ENCODE measurements at places on chromosomes 4 and X.

- DNase-seq: no peak
These were observed 90.9 kb downstream of the EFNB1 start for GRCh38 chrX:68919707-68920106.

GRCh38 chr4:124372916-124373315 is 339.6 kb downstream of the ANKRD50 start:
- DNase-seq: no peak

- DNase-seq: no peak
These were observed 41.1 kb downstream of the HPF1 start for GRCh38 chr4:169716677-169717076.

- no peak for DNase-seq
These were observed 1651.9 kb downstream of the C4orf33 start for GRCh38 chr4:130747842-130748241.

DNA sequence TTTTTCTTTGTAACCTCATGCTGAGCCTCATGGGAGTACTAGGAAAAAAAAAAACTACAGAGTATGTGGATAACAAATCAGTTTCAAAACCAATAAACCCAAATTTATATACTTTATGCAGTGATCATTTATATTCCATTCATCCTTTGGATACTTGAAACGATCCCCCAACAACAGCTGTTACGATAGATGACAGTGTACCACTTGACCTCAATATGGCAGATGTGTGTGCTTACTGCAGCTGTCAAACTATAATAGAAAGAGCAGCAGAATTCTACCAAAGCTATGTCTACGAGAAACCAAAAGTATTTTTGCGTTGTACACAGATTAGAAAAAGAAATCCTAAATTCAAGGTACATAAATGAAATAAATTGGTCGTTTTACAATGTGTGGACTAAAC is 337.8 kb downstream of the PDGFC start:
- no peak for DNase-seq

DNA sequence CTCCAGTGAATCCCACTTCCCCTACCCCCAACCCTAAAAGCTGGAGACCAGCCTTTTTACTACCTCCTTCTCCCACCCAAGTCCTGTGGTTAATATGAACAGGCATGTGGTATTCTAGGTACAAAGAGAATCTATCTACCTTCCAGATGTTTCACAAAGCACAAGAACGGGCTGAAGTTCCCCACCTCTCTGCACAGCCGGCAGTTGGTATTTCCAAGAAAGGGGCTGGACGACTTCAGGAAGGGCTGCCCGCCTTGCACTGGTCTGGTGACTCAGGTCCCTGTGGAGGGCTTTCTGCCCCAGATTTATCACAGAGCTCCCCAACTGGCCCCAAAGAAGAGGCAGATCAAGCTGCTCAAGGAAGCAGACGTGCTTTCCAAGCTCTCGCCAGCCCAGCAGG is 4.5 kb downstream of the FAM47E start:
- DNase-seq: no peak

GRCh38 chrX:82765811-82766210 is 742.3 kb upstream of the POU3F4 start:
- no peak for DNase-seq

GRCh38 chr4:39565878-39566600 is 38.8 kb upstream of the UGDH start:
- DNase-seq: peak; percentile 49

DNA sequence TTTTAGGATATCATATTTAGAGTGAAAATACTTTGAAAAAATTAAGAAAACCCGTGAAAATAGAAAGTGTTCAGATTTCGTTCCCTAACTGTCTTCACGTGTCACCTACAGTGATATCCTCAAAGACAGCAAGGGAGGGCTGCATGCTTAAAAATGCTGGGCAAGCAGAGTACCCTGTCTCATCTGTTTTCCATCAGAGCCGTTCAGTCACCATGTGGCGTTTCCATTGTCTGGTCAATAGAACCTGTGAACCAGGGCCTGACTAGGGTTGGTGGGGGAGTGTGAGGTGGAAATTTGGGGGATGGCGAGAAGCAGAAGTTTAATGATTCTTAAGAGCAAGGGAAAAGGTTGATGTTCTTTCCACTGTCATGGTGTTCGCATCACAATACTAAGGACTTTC is 173.9 kb downstream of the BMPR1B start:
- no peak for DNase-seq

DNA sequence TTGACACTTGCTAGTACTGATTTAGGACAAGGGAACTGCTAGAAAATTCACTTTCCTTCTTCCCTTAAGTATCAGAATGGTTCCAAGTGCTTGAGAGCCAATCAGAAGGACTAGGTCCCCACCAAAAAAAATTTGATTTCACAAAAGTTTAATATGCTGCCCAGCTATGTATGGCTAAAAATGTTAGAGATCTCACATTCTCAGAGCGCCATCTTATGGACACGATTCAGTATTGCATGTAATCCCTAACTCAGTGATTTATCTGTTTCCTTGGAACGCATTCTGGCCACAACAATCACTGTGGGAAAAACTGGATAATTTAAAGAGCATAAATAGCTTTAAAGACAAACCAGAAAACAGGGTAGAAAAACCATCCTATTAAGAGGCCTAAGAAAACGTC is 255.1 kb upstream of the GPC4 start:
- no peak for DNase-seq

- no peak for DNase-seq
These were observed 121.6 kb downstream of the GUCY2F start for GRCh38 chrX:109360301-109360700.

DNA sequence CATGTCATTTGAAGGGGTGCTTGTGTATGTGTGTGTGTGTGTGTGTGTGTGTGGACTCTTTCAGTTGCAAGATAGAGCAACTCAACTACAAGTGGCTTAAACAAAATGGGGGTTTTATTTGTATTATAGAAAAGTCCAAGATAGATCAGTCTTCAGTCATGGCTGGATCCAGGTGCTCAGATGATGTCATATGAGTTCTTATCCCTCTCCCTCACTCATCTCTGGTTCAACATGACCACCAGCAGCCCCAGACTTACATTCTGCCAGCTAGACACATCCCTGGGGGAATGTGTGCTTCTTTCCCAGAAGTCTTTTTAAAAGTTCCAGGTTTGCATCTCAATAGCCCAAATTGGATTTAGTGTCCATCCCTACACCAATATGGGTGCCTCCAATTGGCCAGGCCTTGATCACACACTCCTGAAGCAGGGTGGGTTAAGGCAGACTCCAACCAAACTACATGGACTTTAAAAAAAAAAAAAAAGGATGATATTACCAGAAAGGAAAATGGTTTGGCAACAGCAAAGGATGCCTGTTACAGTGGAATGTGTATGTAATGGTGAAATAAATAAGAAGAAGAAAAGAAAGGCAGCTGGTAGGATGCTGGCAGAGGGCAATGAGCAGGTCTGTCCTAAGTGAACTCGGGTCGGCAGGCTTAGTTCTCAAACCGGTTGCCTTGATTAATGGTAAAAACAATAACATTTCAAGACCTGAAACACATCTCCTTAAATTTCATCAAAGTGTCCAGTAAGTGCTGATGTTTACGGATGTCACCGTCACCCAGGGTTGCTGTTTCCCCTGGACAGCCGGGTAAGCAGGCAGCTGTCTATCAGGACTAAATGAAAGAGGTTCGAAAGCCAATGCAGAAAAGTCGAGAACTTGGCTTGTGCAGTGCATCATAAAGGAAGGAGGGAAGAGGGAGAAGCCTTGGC is 107.7 kb downstream of the SMIM20 start:
- no peak for DNase-seq

DNA sequence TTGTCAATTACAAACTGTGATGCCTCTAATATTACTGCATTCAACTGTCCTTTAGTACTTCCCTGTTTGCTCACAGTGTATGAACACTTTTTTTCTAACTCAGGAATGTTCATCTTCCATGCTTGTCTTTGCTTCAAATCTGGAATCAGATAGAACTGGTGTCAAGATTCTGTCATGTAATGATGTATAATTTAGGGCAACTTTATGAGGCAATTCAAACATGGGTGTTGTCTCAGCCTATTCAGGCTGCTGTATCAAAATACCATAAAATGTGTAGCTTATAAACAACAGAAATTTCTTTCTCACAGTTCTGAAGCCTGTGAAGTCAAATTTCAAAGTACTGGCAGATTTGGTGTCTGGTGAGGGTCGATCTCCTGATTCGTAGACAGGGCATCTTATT is 1012.9 kb downstream of the RAB28 start:
- DNase-seq: no peak

- DNase-seq: no peak
These were observed 1068.2 kb downstream of the GLUD2 start for GRCh38 chrX:122115604-122116003.

DNA sequence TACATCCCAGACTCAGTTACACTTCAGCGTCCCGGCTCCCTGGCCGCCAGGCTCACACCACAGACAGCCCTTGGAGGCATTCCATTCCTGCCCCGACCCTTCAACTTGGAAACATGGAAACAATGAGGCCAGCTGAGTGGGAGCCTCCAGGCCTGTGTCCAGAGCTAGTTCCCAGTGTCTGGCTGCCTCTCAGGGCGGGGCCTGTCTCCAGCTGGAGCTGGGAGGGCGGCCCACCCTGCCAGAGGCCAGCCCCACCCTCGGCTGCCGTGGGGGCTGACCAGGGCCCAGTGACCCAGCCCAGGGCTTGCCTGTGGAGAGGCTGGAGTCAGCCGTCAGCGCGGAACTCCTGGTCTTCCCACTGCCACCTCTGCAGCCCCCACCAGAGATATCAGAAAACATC is 37.4 kb upstream of the SPON2 start:
- no peak for DNase-seq

GRCh38 chr4:148064451-148064850 is 332.6 kb downstream of the ARHGAP10 start:
- no peak for DNase-seq

DNA sequence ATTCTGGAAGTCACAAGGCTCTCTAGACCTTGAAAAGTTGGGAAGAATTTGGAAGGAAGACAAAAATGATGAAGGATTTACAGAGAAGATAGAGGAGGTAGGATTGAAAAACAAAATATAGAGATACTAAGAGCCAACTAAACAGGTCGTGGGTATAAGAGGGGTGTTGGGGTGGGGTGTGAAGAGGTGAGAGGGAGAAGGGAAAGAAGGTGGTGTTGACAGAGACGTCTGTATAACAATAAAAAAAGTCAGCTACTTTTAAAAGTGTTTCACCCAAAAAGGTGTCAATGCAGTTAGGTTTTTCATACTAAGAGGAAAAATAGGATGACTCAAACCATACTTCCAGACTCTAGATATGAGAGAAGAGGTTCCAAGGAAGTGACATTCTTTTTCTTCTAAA is 33.0 kb upstream of the MAP3K15 start:
- DNase-seq: no peak

DNA sequence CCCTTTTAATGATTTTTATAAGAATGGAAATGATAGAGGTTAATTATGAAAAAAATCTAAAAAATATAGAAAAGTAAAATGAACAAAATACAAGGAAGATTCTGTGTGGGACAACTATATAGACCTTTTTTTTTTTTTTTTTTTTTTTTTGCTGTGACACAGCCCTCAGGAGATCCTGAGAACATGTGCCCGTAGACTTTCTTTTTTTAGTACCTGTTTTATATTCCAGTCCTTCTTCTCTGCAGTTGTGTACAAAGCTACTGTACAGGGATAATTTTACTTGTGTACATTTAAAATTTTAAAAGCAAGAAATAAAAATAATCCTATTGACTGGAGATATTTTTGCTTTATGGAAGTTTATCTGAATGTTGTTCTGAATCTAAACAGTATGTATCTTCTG is 85.5 kb downstream of the KDM6A start:
- no peak for DNase-seq

GRCh38 chr4:122086338-122087065 is 65.6 kb upstream of the BLTP1 start:
- DNase-seq: no peak

GRCh38 chrX:151396042-151396824 is 773 bp upstream of the VMA21 start:
- DNase-seq: no peak

DNA sequence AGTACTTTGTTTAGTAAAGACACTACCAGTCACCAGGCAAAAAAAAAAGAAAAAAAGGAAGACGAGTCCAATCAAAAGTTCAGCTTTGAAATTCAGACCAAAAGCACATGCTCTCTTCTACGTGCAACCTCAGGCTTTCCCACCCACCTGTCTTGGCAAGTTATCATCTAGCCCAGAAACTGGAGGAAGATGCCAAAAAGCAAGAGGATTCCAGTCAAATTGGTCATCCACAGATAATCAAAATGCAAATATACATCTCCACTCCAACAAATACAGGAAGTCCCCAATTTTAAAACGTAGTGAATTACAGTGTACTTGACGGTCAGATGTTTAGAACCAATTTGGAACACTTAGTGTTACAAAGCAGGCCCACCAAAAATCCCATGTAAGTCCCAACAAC is 96.5 kb downstream of the PALLD start:
- DNase-seq: no peak

GRCh38 chr4:39169426-39169825 is 12.9 kb upstream of the WDR19 start:
- DNase-seq: no peak

GRCh38 chr4:926538-926937 is 5.6 kb downstream of the GAK start:
- no peak for DNase-seq

DNA sequence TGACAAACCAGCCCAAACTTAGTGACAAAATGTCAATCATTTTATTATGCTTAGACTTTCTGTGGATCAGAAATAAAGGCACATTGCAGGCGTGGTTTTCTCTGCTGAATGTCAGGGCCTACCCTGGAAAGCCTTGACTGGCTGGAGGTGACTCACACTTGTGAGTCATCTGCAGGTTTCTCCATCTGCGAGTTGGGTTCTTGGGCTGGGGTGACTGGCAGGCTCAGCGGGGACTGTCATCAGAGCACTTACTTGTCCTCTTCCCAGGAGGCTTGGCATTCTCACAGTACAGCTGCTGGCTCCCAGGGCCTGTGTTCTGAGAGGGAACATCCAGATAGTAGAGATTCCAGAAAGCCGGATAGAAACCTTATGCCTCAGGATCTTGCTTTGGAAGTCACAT is 153.8 kb upstream of the AGA start:
- peak; percentile 19 for DNase-seq

GRCh38 chr4:99310389-99310788 is 10.8 kb downstream of the ADH1B start:
- no peak for DNase-seq

GRCh38 chr4:145540235-145540634 is 58.6 kb downstream of the SMAD1 start:
- DNase-seq: peak; percentile 42

- DNase-seq: no peak
These were observed 253.7 kb downstream of the GRXCR1 start for GRCh38 chr4:43146198-43146597.

- no peak for DNase-seq
These were observed 13.1 kb upstream of the RPL34 start for GRCh38 chr4:108607079-108607815.
